Pulmonary artery endothelial cell (primary cell): ENCODE measurements at places on chromosomes 12 and 14. TPM values are rescaled to one million over a fixed set of nuclear protein-coding genes. Genes with fewer than 3 reads are reported as not detected.

The DNAJC22 gene
- 0.79 and 0.85 TPM in 2 replicates for total RNA-seq

The SUSD6 gene
- total RNA-seq = 9.2 and 11.7 TPM in 2 replicates

The OVCH1 gene
- total RNA-seq = 0.21 TPM in 1 of 2 replicates, not detected in the other

The OR10G3 gene
- not detected in 2 replicates for total RNA-seq

The BDKRB2 gene
- not detected in 2 replicates for total RNA-seq

The TBX3 gene
- 0.20 and 0.81 TPM in 2 replicates for total RNA-seq

The GZMB gene
- total RNA-seq = not detected in 2 replicates
